Activated CD8-positive, alpha-beta memory T cell treated with anti-CD3 and anti-CD28 coated beads, Interleukin-2, amount 10 ng/mL, durations not matched to agents 7 days and 5 days (primary cell): ENCODE measurements at places on chromosomes 3 and 15.

DNA sequence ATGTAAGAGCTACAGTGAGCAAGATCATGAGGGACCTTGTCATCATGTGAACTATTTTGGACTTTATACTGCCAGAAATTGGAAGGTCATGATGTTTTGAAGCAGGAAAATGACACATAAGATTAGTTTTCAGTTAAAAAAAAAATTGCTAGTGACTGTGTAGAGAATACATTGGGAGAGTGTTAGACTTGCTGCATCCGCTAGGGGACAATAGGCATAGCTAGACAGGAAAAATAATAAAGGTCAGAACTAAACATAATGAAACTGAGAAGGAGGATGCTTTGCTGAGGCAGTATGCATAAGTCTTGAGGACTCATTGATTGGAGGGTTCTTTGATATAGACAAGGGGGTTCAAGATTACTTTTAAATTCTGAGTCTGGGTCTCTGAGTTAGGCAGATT, 275.8 kb upstream of the KCNH8 start:
- no peak for DNase-seq

DNA sequence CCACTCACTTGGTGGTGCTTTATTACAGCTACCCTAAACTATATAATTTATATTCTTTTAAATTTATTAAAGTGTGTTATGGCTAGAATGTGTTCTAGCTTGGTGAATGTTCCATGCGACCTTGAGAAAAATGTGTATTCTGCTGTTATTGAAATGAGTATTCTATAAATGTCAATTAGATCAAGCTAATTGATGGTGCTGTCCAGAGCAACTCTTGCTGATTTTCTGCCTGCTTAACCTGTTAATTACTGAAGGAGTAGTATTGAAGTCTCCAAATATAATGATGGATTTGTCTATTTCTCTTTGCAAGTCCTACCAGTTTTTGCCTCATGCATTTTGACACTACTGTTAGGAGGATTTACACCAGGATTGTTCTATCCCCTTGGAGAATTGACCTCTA, 3.2 kb upstream of the TEX9 start:
- no peak for DNase-seq

DNA sequence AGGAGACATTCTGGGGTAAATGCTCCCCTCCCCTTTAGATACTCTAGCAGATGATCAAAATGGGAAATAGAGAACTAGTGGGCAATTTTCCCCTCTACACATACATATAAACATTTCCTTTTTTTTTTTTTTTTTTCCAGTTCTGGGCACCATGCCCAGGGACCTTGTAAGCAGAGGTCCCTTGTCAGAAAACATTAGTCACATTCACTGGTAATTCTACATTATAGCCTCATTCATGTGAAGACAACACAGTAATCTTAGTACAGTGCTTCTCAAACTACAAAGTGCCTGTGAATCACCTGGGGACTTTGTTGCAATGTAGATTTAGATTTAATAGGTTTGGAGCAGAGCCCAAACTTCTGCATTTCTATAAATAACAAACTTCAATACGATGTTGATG, 60.1 kb upstream of the ACTC1 start:
- DNase-seq: no peak

GRCh38 chr3:176046703-176047102, 1150.6 kb downstream of the TBL1XR1 start:
- DNase-seq: no peak

DNA sequence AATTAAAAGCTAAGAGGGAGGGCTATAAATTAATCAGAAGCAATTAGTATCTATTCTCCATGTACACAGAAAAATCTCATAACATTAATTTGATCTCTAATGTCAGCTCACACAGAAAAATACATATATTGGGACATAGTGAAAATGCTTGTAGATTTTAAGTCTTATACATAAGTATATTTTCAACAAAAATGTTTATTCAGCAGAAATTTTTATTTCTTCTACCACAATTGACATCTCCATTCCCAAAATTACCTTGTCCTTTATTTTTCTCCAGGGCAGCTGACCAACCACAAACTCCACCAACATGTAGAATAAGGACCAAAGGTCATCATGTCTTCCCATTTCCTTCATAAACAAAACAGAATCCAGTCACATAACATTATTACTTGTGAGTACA, 74.5 kb upstream of the CDAN1 start:
- DNase-seq: no peak

GRCh38 chr15:36925653-36926426, 174.5 kb downstream of the MEIS2 start:
- DNase-seq: no peak

DNA sequence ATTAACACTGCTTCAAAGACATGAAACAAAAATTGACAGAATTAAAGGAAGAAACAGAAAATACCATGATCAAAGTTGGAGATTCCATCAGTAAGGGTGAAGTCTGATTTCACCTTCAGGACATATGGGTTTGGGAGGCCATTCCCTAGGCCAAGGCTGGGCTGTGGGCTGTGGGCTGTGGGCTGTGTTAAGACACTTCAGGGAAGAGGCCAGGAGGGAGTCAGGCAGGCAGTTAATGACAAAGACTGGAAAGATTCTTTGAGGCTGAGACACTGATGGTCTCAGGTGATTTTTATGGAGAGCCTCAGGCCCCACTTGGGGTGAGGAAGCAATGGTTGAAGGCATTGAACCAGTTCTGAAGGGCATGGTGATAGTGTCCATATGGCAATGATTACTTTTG, 57.5 kb downstream of the MAGEF1 start:
- no peak for DNase-seq

- no peak for DNase-seq
Observed at GRCh38 chr3:184368586-184369183, 7.2 kb downstream of the POLR2H start.

- no peak for DNase-seq
Observed at GRCh38 chr15:72162569-72162968, 35.0 kb downstream of the GRAMD2A start.
